ENCODE measurements at places on chromosomes 12 and 14.

DNA sequence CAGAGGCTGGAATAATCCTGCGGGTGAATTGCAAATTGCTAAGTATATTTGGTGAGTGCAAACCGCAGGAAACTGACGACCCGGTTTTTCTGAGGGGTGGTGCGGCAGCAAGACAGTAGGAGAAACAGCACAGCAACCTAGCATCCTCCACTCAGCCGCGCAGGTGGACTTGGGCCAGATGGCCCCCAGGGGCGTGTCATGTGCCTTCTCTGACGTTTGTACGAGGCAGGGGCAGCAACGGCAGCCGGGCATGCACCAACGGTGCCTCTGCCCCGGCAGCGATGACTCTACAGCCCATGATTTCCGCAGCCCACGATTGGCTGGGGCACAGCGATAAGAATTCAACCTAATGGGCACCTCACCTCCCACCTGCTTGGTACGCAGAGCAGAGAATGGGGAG is 11.1 kb upstream of the CLEC2A start:
- peak; percentile 3 for DNase-seq

- no peak for DNase-seq
Measured at GRCh38 chr12:8746046-8746445, 48.3 kb downstream of the RIMKLB start.

DNA sequence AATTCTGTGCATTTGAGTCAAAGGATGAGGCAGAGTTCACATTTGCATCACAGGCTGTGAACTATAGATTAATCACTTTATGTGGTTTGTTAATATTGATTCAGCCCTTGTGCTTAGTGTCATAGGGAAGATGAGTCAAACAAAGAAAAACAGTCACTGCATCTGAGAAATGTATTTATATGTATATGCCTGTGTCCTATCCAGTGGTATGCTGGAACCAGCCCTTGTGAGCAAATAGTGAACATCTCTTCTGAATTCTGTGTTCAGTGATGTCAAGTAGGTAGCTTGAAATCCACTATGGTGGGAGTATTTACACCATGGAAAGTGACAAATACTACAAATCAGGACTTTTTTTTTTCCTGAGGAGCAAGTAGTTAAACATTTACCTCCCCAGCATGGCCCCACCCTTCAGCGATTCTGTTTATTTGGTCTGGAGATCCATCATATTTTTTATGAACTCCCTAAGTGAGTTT is 128.5 kb downstream of the HMGA2 start:
- no peak for DNase-seq

DNA sequence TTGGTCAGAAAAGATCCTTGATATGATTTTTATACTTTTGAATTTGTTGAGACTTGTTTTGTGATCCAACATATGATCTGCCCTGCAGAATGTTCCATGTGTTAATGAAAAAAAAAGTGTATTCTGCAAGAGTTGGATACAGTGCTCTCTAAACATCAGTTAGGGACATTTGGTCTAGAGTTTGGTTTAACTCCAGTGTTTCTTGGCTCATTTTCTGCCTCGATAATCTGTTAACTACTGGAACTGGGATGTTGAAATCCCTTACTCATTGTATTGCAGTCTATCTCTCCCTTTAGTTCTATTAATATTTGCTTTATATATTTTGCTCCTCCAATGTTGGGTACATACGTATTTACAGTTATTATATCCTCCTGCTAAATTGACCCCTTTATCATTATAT is 18.3 kb upstream of the TXNRD1 start:
- DNase-seq: no peak

DNA sequence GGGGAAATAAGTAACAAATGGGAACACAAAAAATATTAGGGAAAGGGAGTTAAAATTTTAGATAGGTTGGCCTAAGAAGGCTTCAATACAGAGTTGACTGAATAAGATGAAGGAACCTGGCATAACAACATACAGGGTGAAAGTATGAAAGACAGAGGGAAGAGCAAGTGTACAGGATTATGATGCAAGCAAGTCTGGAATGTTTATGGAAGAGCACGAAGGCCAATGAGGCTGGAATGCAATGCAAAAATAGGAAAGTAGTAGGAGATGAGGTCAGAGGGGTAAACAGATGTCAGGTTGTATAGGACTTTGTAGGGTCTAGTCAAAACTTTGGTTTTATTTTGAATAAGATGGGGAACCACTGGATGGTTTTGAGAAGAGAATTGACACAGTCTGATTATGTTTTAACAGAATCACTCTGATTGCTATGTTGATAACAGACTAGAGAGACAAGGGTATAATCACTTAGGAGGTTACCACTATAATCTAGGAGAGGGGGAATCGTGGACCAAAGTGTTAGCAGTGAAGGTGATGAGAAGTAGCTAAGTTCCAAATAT is 96.8 kb downstream of the OSBPL8 start:
- no peak for DNase-seq

- DNase-seq: no peak
Measured at GRCh38 chr14:90140956-90141316, 79.1 kb downstream of the KCNK13 start.

GRCh38 chr12:8018666-8019581 is 13.6 kb upstream of the FOXJ2 start:
- peak; percentile 59 for DNase-seq

DNA sequence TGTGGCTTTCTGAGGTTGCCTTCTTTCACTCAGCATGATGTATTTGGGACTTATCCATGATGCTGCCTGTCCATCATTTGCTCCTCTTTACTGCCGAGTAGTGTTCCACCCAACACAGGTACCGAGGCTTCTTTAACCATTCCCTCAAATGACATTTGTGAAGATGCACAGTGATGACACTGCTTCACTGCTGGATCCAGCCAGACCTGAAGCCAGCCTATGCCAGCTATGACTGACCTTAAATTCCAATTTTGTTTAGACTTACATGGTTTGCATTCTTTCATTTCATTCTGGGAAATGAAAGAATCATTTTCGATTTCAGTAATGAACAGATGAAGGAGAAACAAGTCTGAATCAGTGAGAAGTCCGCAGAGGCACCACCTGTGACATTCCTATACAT is 271.0 kb downstream of the AACS start:
- no peak for DNase-seq

- DNase-seq: no peak
Measured at GRCh38 chr12:57523706-57524614, 1.3 kb downstream of the MBD6 start.

GRCh38 chr12:90085494-90086274 is 377.0 kb upstream of the ATP2B1 start:
- no peak for DNase-seq

DNA sequence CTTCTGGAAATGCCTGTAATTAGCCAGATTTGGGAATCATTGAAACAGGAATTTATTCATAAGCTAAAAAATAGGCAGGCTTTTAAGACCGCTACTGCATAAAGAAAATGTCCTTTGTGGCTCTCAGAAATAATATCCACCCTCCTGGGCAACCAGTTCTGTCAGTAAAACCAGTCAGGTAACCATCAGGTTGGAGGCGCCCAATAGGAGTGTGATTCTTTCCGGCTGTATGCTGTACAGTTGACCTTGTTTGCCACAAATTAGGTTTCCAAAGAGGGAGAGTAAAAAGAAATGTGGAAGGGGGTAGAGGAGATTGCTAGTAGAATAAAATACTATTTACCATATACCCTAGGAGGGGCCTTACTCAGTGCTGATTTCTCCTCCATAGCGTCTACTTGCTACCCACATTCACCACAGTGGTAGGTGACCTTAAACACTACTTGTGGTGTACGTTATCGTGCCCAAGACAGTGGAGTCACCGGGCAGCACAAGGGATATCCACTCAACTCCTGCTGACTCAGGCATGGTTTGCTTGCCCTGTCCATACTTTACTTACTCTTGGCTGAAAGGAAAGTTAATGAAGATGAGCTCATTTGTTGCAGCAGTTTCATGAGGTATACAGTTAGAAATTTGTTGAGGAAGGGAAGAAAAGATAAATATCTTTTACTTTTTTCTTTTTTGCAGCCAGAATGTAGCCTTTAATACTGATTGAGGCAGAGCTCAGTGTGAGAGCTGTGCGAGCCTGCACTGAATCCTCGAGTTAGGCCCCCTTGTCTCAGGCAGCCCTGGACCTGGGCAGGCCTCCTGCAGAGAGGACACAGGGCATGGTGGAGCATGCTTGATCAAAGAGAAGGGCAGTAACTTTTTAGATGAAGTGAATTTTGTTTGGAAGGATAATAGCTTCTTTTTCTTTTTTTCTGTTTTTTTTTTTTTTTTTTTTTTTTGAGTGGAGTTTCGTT is 76.7 kb downstream of the DIP2B start:
- DNase-seq: no peak

DNA sequence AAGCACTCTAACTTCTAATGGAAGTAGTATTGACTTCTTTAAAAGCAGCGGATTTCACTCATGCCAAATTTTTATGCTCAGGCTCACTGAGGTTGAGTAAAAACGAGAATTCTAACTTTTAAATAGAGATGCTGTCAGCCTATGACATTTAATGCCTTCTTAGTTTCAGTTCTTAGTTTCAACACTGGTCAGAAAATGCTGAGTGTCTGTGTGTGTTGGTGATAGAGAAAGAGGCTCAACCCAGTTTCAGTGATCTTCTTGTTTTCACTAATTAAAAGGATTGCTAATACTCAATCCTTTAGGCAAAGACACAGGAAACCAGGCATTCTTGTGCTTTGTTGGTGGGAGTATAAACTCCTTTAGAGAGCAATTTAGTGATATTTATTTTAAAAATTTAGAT is 31.0 kb downstream of the PEBP1 start:
- DNase-seq: no peak

GRCh38 chr14:75709207-75709812 is 48.3 kb downstream of the TTLL5 start:
- peak; percentile 29 for DNase-seq

DNA sequence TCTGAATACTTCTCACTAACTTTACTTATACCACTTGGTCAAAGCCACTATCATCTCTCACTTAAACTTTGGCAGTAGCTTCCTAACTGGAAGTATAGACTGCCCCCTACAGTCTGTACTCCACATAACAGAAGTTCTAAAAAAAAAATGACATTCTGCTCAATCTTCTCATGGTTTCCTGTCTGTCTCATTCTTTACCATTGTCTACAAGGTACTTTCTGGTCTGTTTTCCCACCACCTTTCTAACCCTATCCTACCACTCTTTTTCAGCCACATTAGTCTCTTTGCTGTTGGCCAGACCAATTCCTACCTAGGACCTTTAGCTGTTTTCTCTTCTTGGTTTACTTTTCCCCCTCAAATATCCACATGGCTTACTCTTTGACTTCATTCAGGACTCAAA is 14.7 kb downstream of the CPSF6 start:
- peak; percentile 66 for DNase-seq

GRCh38 chr12:105916760-105917039 is 222.1 kb downstream of the NUAK1 start:
- DNase-seq: no peak

- peak; percentile 11 for DNase-seq
Measured at GRCh38 chr12:32305163-32305562, 94.2 kb upstream of the FGD4 start.

GRCh38 chr12:11496157-11496851 is 100.9 kb upstream of the PRB2 start:
- DNase-seq: no peak

DNA sequence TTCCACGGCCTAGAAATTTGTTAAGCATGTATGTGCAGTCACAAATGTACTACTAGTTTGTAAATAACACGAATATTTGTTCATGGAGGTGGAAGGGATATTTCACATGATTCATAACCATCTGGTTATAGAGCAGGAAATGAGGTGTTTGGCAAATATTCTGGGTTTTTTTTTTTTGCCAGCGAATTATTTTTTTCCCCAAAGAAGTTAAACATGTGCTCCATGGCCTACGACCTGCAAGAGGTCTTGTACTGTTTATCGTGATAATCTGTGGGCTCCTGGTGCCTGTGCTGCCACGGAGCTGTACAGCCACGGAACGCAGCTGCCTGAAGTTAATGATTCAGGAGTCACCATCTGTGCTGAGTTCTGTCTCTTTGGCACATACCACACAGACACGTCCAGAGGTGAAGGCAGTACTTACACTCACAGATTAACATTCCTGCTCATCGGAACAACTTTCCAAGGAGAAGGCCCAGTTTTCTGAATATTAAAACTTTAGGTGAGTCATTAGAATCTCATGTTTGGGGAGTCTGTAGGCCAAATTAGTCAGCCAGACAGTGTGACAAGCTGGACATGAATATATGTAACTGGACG is 156.3 kb downstream of the TMX1 start:
- DNase-seq: no peak
